ENCODE measurements at places on chromosomes 1 and 21.

- no peak for DNase-seq
These were observed 500.5 kb downstream of the BRINP3 start for GRCh38 chr1:189977184-189977583.

DNA sequence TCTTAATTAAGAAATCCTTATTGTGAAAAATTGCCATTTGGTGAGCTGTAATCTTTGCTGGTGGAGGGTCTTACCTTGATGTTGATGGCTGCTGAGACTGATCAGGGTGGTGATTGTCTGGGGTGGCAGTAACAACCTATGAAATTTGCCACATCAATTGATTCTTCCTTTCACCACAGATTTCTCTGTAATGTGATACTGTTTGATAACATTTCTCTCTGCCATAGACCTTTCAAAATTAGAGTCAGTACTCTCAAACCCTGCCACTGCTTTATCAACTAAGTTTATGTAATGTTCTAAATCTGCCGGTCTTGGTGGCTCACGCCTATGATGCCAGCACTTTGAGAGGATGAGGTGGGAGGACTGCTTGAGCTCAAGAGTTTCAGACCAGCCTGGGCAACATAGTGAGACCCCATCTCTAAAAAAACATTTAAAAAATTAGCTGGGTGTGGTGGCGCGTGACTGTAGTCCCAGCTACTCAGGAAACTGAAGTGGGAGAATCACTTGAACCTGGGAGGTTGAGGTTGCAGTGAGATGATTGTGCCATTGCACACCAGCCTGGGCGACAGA is 5.0 kb downstream of the KPNA6 start:
- no peak for DNase-seq

DNA sequence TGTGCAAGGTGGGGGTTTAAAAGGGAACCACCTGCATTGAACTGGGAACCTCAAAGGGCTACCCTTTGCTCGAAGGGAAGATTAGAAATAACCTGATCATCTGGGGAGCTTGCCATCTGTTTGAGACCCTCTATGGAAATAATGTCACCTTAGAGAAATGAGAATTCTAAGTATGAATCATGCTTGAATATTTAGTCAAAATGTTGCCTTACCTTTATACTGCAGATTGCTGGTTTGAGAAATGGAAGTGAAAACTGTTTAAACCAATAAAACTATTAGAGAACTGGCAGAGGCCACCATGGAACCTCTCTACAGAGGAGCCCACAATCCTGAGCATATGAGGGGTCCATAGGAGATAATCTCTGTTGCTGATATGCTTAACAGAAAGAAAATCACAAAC is 131.2 kb upstream of the FAM78B start:
- no peak for DNase-seq

- DNase-seq = no peak
These were observed 40.4 kb downstream of the MPZL1 start for GRCh38 chr1:167762061-167762746.

DNA sequence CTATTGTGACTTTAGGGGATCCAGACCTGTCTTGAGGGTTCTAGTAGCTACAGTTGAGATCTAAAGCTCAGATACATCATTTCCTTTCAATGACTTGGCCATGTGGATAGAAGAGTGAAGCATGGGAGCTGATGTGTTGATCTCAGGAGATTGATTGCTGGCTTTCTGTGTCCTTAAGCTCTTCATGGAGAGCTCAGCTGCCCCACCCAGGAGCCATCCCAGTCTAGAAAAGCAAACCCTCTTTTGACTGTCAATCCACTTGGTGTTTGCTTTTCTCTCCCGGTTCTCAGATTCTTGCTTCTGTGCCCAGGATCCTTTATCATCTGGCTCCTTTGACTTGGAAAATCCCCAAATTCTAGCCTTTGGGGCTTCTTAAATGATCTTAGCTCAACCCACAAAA is 87.2 kb downstream of the ATP1A1 start:
- no peak for DNase-seq

GRCh38 chr1:23793018-23793781 is 2.3 kb downstream of the LYPLA2 start:
- no peak for DNase-seq

GRCh38 chr1:167621780-167622313 is 8.2 kb upstream of the RCSD1 start:
- DNase-seq = no peak

DNA sequence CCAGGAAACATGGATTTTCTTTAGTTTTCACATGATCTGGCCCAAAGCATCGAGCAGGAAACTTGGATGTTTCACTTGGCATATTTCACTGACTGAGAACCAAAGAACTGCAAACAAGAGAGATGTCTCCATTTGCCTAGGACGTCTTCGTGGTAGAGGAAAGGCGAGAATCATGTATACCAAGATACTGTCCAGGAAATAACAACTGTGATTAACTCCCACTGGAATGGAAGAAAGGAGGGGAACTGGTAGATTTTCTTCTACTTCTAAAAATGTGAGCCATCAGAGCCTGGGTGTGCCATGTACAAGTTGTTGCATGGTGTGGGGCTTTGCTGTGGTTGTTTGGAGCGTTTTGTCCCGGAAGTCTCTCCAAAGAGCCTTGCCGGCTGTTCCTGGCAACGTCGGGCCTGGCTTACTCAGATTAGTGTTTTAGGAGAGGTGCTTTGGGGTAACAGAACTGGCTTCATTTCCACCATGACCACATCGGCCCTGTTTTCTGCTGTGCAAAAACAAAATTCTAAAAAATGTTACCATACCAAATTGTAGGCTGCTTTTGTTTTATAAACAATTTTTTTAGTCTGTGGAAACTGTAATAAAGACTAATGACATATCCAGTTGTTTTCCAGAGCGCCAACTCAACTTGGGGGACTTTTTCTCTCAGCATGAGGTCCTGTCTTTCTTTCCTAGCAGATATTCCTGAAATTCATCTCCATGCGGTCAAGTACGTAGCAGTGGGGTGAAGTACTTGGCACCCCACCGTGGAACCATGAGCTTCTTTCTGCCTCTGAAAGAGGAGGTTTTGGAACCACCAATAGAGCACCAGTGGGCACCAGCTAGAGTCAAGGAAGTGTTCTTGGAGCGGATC is 118.3 kb downstream of the TM2D1 start:
- DNase-seq = no peak

GRCh38 chr1:62781841-62782543 is 1.9 kb upstream of the ATG4C start:
- DNase-seq = no peak

- no peak for DNase-seq
These were observed 42.9 kb upstream of the DNAJC6 start for GRCh38 chr1:65266476-65266875.

- no peak for DNase-seq
These were observed 9.0 kb downstream of the TGFBR3 start for GRCh38 chr1:91876781-91877573.

DNA sequence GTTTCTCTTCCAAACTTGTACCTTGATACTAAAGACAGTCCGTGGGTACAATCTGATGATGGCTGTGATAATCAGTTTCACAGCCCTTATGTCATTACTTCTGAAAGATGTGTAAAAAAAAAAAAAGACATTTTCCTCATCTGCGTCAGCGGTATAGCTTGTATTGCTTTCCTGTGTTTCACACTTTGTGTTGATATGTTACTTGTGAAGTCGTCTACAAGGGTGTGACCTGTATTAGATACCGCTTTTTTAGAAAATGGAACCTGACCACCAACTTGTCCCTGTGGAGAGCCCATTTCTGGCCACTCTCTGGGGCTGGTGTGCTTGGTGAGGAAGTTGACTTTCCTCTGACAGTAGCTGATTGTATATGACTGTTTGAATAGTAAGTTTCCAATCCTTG is 50.5 kb downstream of the PEX14 start:
- DNase-seq = no peak

GRCh38 chr1:213452501-213452900 is 401.5 kb downstream of the RPS6KC1 start:
- DNase-seq = no peak

DNA sequence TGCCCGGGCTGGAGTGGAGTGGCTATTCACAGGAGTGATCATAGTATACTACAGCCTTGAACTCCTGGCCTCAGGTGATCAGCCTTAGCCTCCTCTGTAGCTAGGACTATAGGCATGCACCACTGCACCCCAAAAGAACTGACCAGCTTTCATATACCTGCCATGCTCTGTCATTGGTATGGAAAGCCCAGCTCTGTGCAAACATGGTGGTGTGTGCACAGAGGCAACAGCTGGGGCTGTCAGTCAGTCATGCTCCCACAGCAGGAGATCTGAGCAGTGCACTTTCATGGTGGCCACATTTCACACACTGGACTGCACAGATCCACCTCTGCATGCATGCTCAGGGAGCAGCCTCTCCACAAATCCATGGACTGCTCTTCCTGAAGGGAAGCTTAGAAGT is 8.8 kb upstream of the JAK1 start:
- DNase-seq = no peak

GRCh38 chr1:90835661-90836344 is 118.7 kb upstream of the BARHL2 start:
- DNase-seq = no peak

DNA sequence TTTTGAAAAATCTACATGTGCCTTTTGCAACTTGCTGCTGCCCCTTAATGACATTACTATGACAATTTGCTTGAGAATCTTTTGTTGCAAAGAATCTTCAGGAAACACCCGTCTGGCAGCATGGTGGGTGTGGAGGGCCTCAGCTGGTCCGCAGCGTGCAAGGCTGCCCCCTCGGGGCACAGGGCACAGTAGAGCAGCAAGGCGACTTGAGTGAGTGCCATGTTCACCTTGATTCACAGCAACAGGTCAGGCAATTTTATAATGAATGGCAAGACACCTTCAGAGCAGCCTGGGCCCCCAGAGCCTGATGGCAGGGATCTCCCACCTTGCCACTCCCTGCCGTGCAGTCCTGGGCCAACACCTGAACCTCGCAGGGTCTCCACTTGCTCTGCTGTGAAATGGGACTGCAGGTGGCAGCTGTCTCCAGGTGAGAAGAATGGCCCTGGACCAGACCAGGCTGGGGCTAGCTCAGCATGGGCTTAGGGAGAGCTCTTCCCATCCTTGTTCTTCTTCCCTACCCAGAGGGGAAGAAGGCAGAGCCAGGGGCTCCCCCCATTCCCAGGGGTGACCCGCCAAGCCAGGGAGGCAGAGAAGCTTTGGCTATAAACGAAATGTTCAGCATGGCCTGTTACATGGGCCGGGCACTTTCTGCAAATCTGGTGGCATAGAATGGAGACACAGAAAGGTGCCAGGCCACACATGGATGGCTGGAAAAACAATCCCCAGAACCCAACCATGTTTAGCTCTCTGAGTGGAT is 34.5 kb upstream of the ACTRT2 start:
- peak; percentile 50 for DNase-seq

- DNase-seq = no peak
These were observed 41.1 kb downstream of the INPP5B start for GRCh38 chr1:37905727-37906126.

- DNase-seq = no peak
These were observed 43.4 kb upstream of the C1orf53 start for GRCh38 chr1:197859024-197859423.

DNA sequence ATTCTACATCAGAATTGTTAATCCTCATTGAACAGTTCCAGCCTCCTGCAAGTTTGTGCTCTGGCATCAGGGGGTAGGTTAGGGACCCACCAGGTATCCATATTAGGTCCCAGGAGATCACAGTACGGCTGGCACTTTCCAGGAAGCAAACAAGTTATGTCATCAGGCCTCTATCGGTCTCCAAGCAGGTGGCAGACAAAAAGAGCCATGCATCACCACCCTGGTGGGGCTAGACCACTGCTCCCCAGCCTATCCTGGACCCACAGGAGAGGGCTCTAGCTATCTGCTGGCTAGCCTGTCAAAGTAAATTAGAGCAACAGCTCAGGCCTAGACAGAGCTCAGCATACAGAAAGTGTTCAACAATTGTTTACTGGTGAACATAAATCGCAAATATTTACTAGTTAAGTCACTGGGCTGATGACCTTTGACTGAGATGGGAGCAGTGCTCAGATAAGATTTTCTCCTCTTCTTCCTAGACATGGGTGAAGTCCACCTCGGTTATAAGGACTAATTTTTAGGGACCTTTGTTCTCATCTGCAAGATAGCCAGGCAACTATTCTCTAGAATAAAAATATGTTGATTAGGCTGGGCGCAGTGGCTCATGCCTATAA is 6.4 kb downstream of the NUAK2 start:
- DNase-seq = no peak

GRCh38 chr1:145995148-145995881 is 1.1 kb downstream of the TXNIP start:
- DNase-seq = no peak

- no peak for DNase-seq
These were observed 683 bp upstream of the EFNA4 start for GRCh38 chr1:155062702-155063411.

DNA sequence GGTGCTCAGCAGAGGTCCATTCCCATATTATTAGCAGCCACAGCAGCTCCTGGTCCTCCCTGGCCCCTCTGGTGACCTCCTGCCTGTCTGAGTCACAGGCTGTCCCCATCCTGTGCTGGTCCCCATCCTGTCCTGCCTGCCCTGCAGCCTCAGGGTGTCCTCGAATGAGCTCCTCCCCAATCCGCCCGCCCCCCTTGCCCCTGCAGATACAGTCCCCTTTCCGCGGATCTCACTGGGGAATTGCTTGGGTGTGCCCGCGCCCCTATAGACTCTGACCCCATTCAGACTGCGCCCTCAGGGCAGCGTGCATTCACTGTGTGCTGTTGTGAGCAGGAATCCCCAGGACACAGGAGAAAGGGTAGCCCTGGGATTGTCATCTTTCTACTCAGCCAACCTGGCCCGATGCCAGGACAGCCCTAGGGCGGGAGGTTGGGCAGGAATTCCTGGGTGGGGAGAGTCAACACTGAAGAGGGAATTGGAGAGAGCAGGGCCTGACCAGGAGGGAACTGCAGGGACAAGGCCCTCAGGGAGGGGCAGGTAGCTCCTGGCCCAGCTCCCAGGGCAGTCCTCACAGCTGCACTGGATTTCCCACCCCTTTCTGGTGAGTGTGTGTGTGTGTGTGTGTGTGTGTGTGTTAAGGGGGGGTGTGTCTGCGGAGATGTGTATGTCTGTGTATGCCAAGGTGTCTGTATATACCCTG is 1.1 kb upstream of the GUCA2A start:
- DNase-seq = peak; percentile 86

Data from cardiac septum (tissue), 1 donor.